Stimulated activated CD4-positive, alpha-beta T cell treated with anti-CD3 and anti-CD28 coated beads, Interleukin-15, amount 100 ng/mL, for 48 hours (primary cell): ENCODE measurements at places on chromosomes 2 and 18.

GRCh38 chr18:5571666-5572065, 27.9 kb upstream of the EPB41L3 start:
- no peak for DNase-seq

GRCh38 chr18:45777393-45777792, 48.1 kb upstream of the SIGLEC15 start:
- no peak for DNase-seq

- DNase-seq = no peak
Observed at GRCh38 chr2:193868833-193869232, 1674.1 kb upstream of the TMEFF2 start.

DNA sequence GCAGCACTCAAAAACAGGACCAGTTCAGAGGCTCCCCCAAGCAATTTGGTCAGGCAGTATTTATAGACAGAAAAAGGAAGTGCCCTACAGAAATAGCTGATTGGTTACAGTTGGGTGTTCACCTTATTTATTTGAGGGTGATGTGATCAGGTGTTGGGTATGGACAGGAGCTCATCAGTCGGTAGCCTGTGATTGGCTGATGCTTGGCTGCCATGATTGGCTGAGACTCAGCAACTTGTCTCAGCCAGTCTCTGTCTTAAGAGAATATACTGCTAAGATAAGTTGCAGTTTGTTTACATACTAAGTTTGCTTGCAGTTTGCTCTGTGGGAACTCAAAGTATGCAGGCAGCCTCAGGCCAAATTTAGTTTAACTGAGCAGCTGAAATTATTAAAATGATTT, 9.4 kb downstream of the ABCG8 start:
- DNase-seq = no peak

DNA sequence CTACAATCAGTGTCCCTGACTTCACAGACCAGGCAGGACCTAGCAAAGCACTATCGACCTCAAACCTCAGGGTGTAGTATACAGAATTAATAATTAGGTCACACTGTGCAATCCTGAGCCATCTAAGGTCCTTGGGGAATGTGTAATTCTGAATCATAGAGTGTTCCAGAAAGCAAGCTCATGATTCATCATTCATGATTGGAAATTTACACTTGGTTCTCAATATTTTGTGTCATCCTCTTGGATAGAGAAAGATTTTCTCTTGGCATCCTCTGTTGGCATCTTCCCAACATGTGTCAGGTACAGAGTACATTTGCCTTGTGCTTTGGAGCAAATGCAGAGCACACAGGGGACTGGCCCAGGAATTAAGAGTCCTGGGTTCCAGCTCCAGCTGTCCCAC, 245.0 kb upstream of the NT5C1B start:
- DNase-seq = no peak

GRCh38 chr2:1192121-1192520, 221.1 kb upstream of the TPO start:
- no peak for DNase-seq

- no peak for DNase-seq
Observed at GRCh38 chr18:24491927-24492834, 31.7 kb downstream of the HRH4 start.

GRCh38 chr18:23969664-23970063, 44.9 kb upstream of the TTC39C start:
- DNase-seq = no peak

DNA sequence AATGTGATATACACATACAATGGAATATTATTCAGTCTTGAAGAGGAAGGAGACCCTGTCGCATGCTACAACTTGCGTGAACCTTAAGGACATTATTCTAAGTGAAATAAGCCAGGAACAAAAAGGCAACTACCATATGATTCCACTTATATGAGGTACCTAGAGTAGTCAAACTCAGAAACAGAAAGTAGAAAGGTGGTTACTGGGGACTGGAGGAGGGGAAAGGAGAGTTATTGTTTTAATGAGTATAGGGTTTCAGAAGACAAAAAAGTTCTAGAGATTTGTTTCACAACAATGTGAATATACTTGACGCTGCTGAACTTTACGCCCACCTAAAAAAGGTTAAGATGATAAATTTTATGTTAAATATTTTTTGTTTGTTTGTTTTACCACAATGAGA, 47.0 kb downstream of the CXCR4 start:
- DNase-seq = no peak

DNA sequence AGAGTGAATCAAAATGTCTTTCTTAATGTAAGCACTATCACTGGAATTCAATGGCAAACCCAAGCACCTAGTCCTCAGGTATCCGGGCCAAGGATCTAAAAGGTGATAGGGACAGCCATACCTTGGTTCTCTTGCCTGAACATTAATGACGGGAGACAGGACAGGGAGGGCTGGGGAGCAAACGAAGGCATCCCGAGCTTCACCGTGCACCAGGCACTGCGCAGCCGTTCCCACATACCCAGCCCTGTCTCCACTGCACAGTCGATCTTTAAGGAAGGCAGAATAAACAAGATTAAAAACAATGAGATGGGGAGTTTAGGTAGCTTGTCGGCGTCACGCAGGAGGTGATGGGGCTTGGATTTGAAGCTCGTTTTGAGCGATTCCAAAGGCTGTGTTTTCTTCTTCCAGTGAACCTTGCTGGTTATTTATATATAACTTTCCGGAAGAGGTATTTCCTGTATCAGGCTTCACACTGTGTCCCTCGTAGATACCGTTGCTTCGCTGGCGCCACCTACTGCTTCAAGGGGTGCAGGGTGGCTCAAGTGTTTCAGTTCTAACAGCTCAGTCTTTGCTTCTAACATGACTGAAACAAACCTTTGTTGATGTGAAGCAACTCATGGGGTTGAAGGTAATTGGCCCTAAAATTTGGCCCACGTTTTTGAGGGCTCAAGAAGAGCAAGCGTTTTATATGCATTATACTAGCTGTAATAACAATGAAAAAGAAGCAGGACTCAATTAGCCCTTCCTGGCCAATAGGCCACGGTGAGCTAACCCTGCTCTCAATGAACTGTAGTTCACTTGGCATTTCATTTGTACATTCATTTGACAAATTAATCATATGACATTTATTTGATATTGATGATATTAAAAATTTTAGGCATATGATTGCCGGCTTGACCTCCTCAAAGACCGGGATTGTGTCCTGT, 77.4 kb downstream of the DCDC2C start:
- DNase-seq = peak; percentile 38

GRCh38 chr2:132747046-132747445, 77.0 kb upstream of the LYPD1 start:
- DNase-seq = no peak

DNA sequence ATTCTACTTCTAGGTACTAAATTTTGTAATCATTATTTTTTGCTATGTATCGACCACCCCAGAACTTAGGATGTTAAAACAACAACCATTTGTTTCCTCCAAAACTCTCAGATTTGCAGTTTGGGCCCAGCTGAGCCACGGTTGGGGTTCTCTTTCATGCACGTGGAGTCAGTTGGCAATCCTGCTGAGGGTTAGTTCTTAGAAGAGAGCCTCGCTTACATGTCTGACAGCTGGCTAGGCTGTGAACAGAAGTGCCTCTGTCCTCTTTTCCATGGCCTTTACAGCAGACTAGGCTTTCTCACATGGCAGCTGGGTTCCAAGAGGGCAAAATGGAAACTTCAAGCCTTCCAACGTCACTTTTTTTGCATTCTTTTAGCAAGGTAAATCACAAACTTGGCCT, 9.3 kb upstream of the RGPD4 start:
- no peak for DNase-seq

DNA sequence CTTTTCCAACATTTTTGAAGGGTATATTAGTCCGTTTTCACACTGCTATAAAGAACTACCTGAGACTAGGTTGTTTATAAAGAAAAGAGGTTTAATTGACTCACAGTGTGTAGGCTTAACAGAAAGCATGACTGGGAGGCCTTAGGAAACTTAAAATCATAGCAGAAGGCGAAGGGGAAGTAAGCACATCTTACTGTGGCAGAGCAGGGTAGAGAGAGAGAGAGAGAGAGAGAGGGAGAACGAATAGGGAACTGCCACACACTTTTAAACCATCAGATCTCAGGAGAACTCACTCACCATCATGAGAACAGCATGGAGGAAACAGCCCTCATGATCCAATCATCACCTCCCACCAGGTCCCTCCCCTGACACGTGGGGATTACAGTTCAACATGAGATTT, 420.3 kb downstream of the SOCS6 start:
- no peak for DNase-seq

DNA sequence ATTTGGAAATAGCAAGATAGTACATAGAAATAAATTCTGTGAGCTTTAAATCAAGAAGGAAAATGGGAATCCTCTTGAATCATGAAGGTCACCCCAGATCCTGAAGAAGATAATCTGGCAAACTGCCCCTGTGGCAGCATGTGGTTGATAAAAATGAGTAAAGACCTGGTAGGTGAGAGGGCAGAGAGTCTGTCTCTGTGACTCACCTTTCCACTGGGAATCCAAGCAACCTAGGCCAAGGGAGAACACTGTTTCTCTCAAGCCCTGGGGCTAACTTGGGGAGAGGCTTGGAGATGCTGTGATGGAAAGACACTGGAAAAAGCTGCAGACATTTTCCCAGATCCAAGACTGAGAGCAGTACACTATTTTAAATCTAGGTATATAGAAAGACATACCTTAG, 185.8 kb upstream of the CNTNAP5 start:
- no peak for DNase-seq

- DNase-seq = no peak
Observed at GRCh38 chr2:171810422-171811244, 83.4 kb downstream of the SLC25A12 start.

DNA sequence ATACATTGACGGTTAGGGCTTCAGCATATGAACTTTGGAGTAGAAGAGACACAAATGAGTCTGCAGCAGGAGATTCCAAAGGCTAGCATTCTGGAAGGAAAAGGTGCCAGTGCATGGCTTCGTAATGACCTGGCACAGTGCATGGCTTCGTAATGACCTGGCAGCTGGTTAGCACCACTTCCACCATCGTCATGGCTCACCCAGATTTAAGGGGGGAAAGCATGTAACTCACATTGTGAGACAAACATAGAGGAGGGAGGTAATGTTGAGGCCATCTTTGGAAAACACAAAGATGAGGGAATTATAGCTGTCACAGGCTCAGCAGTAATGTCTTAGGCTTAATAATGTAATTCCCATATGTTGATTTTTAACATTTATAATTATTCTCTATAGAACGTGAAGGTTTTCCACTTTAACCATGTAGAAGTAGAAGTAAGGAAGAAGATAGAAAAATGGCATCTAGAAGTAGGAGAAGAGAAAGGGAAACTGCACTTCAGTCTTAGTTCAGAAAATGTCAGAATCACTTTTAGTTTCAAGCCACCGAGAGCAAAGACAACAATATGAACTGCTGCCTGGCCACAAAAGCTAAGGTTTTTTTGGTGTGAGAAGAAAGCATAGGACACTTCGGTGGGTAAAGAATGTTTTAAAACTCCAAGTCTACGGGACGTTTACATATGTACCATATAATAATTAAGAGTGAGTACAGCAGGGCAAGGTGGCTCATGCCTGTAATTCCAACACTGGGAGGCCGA, 6.8 kb upstream of the STK25 start:
- no peak for DNase-seq

- no peak for DNase-seq
Observed at GRCh38 chr2:203688798-203689197, 17.6 kb upstream of the CD28 start.

- peak; percentile 40 for DNase-seq
Observed at GRCh38 chr2:72915907-72916742, 1.2 kb upstream of the EMX1 start.

DNA sequence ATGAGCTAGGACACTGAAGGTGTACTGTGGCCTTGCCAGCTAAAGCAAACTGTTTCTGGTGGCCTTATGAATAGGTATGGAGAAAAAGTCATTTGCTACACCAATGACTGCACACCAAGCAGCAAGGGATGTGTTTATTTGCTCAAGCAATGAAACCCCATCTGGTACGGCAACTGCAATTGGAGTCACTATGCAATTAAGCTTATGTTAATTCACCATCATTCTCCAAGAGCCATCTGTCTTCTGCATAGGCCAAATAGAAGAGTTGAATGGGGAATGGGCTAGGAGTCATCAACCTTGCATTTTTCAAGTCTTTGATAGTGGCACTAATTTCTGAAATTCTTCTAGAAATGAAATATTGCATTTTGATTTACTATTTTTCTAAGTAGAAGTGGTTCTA, 372.0 kb downstream of the KCNJ3 start:
- DNase-seq = no peak

DNA sequence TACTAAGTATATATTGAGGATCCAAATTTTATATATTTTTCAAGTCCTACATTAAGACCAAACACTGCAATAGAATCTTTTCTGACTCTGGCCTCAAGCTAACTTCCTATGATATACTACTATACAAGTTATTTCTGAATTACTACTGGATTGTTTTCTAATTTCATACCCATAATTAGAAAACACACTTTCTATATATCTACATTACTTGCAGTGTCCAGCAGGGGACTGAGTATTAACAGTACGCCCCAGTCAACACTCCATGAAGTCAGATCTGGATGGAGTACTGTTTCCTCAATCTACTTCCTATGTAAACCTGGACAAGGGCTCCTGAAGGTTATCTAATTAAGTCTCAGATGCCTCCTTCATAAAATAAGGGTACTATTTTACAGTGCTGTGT, 26.5 kb downstream of the RMP24 start:
- no peak for DNase-seq

DNA sequence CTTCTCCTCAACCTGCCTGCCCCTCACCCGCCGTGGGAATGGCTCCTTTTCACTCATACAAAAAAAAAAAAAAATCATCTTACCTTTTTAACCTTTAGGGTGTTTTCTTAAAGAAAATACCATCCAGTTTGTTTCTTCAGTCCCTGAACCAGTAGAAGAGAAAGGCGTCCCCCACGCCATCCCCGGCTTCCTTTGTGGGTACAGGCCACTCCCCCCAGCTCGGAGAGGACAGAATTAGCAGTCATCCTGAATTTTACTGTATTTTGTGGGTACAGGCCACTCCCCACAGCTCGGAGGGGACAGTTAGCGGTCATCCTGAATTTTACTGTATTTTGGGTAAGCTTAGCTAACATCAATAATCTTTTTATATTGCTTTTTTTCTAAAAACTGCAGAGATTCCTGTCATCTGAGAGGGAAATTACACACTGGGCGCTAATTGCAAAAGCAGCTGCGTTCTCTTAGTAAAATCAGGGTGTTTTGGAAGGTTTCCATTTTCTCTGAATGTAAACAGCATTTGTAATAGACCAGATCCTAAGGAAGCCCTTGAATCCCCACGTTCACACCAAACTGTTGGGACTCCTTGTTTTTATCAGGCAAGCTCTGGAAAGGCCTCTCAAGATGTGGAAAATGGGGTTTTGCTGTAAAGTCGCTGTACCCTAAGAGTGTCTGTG, 72.5 kb downstream of the NFATC1 start:
- no peak for DNase-seq
